ENCODE measurements at places on chromosomes 4 and X. TPM values are rescaled to one million over a fixed set of nuclear protein-coding genes. Genes with fewer than 3 reads are reported as not detected.

- no peak for DNase-seq
Measured at GRCh38 chr4:87938746-87939145, 36.8 kb upstream of the SPP1 start.

Gene CFAP99
- 1.5 TPM for polyA plus RNA-seq

Gene TIMP1
- 382 TPM for polyA plus RNA-seq

- peak; percentile 23 for DNase-seq
Measured at GRCh38 chr4:5973033-5973432, 45.2 kb downstream of the C4orf50 start.

DNA sequence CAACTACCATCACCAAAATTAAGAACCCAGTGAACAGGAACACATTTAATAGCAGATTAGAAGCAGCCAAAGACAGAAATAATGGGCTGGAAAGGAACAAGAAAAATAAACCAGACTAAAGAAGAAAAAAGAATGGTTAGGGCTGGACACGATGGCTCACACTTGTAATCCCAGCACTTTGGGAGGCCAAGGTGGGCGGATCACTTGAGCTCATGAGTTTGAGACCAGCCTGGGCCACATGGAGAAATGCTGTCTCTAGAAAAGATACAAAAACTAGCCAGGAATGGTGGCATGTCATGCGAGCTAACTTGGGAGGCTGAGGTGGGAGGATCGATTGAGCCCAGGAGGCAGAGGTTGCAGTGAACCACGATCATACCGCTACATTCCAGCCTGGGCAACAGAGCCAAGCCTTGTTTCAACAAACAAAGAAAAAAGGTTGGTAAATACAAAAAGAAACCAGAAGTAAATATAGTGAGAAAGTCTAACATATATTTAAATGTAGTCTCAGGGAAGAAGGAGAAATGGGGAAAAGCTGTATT lies 102.0 kb downstream of the AFAP1 start:
- no peak for DNase-seq

Gene MAML3
- 1.4 TPM for polyA plus RNA-seq

Gene DGKK
- 0.04 TPM for polyA plus RNA-seq

GRCh38 chr4:64718091-64718490 lies 308.8 kb upstream of the TECRL start:
- DNase-seq: no peak

DNA sequence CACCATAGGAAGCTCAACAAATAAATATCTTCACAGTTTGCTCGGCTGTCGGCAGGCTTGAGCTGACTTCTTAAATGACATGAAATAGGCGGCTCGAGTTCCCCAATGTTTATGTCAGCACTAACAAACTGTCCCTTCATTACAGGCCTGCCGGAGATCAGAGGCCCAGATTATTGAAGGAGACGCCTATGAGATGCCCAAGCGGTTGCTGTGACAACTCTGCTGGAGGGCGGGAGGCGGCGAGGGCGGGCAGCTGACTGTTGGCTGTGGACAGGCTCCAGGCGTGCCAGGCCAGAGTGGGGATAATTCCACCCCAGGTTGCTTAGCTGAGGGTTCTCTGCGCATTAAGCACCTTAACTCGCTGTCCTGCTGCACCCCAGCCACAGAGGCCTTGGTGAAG lies 39.2 kb upstream of the MSX1 start:
- peak; percentile 73 for DNase-seq

DNA sequence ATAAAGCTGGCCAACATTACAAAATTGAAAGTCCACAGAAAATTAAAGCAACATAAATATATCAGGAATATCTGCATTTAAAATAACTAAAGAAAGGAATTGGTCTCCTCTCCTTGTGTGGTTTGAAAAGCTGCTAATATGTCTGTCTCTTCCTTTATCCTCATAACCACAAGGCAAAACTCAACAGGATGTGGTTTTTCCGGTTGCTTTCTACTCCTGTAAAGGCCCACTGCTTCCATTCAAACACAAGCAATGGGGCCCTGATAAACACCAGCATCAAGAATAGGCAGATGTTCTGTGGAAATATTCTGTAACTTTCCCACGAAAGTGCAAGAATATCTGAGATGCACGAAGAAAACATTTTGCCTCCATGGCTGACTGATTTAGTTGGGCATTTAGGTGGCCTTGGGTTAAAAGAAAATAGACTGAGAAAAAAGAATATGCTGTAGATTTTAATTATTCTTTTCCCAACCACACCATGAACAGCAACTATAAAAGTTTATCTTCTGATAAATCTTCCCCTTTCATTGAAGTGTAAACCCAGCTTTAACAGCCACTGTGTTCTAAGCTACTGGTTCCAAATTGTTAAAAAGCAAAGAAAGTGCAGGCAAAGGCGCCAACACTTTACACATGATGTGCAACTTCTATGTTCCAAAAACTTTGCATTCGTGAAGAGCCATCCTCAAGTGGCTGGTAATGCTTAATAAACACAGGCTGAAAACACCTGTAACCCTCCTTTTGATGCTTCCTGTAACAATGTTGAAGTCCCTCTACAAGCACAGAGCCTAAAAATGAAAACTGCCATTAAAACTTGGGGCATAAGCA lies 50.5 kb upstream of the NDST3 start:
- DNase-seq: no peak

Gene GPRASP1
- 4.8 TPM for polyA plus RNA-seq

GRCh38 chrX:42385730-42386129 lies 392.2 kb downstream of the PPP1R2C start:
- no peak for DNase-seq

DNA sequence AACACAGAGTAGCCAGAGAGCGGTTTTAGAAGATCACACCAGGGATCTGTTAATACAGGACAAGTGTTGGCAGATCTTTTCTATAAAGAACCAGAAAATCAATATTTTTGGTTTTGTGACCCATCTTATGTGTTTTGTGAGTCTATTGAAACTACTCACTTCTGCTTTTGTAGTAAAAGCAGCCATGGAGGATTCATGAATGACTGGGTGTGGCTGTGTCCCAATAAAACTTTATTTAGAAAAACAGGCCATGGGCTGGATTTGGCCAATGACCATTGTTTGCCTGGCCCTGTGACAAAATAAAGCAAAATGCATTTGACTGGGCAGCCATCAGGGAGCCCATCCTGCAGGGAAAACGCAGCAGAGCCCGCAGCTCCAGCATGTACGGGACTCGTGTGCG lies 99.9 kb upstream of the ADRA2C start:
- no peak for DNase-seq

Gene ANOS1
- polyA plus RNA-seq: 0.69 TPM

- DNase-seq: peak; percentile 17
Measured at GRCh38 chr4:7200801-7201200, 8.5 kb downstream of the SORCS2 start.

Gene IQSEC2
- polyA plus RNA-seq: 56.2 TPM

DNA sequence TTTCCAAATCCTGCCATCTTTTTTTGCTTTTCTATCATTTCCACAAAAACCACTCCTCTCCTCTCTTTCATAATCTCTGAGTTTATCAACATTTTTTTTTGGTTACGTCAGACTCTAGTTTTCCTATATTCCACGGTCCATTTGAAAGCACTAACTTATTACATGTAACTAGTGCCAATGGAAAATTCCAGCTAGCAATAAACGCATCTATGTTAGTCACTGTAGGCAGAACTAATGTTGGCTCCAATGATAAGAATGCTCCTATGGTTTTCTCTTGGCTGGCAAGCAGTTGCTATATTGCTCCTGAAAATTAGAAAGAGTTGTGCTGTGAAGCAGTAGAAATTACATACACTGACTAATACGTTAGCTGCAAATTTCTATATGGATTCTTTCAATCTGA lies 634.6 kb upstream of the FTHL17 start:
- no peak for DNase-seq

- DNase-seq: no peak
Measured at GRCh38 chrX:75273483-75273882, 402 bp upstream of the UPRT start.

DNA sequence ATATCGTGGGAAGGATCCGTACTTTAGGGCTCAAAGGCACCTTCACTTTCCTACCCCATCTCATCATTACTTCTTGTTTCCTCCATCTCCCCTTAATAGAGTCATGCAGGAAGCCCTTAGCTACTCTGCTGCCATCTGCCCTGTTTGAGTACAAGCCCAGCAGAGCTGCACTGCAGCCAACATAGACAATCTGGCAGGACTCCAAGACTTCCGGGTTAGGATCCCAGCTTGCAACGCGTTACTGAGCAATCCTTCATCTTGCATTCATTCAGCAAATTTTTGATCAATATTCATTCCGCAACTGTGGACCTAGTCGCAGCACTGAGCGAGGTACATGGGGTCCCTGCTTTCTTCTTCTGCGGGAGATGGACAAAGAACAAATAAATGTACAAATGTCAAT lies 344.9 kb downstream of the BCOR start:
- no peak for DNase-seq

DNA sequence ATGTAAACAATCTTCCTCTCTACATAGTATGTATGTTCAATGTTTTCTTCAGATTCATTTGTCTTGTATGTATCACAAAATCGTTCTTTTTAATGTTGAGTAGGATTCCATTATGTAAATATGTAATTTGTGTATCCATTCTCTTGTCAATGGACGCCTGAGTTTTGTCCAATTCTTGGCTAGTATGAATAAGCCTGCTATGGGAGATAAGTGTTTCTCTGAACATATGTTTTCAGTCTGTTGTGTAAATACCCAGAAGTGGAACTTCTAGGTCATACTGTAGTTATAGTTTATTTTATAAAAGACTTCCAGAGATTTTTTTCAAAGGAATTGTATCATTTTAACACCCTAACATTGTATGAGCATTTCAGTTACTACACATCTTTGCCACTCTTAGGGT lies 2.8 kb downstream of the SMIM31 start:
- DNase-seq: no peak

Gene CT45A5
- polyA plus RNA-seq: not detected

Gene ADH1A
- polyA plus RNA-seq: not detected

DNA sequence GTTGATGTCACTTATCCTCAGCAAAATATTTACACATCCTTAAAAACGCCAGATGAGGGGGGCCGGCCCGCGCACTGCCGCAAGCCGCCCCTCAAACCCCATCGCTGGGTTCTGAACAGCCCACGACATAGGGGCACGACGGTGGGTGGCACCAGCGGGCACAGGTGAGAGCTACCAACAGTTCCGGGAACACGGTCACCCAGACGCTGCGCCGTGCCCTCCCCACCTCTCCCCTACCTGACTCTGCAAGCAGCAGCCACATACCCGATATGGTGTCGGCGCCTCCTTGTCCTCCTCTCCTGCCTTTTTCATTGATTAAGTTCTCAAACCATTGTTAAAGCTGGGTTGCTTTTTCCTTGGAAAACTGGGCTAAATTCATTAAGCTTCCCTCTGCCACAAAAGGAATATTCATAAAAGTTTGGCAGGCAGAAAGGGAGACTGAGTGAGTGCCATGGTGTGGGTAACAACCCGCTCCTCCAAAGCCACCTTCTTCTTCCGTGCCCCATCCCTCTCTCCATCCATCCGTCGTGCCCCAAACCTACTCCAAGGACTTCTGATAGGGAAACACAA lies 1.4 kb downstream of the RAI2 start:
- DNase-seq: peak; percentile 45

Gene RS1
- not detected for polyA plus RNA-seq

Gene TSPAN6
- 60.1 TPM for polyA plus RNA-seq

Gene LANCL3
- 0.30 TPM for polyA plus RNA-seq

GRCh38 chr4:125315576-125316400 lies 1.0 kb downstream of the FAT4 start:
- DNase-seq: peak; percentile 75

Gene NPY2R
- polyA plus RNA-seq: not detected

DNA sequence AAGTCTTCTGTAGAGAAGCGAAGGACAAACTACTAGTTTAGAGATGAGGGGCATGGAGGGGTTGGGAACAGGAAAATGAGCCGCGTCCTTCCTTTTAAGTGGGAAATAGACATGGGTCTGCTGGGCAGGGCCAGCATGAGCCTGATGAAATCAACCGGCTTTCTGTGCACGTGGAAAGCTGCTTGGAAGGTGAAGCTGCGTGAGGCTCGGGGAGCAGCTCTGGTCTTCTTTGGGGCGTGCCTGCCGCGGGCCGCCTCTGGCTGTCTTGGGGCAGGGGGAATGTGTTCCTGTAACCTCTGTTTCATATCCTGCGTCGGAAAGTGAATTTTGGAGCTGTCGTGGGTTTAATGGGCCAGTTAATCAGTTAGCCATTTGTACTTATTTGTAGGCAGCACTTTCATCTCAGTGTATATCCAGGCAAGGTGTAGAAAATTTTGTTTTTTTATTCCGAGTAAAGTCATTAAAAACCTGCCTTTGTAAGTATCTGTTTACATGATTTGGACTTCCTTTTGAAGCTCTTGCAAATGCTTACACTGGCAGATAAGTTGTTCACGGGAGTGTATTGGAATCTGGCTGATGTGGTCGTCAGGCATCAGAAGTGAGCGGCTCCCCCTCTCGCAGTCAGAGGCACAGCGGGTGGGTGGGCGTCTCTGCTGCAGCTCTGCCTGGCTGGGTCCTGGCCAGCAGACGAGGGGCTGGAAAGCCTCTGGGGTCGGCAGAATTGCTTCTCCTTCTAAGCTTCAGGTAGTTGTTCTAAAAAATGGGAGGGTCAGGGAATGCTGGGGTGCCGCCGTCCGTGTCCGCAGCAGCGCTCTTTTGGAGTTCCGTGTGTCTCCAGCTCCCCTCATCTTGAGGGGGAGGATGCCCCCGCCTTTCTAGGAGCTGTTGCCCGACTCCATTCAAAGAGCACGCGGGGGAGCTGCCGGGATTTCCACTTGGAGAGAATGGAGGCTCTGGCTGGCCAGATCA lies 70.5 kb upstream of the HGFAC start:
- DNase-seq: peak; percentile 75

DNA sequence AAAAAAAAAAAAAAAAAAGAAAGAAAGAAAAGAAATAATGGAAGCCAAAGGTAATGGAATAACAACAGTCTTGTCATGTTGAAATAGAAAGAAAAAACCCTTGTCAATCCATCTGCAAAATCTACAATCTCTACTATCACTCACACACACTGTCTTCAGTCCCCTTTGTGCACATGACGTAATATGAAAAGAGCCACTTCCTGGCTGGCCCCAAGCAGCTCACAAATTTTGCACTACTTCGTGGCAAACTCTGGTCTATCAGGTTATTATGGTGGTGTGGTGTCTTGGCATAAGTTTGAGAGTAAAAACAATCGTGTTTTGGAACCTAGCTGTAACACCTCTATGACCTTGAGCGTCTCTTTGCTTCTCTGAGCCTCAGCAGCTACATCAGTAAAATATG lies 8.3 kb upstream of the AFAP1 start:
- no peak for DNase-seq

Gene CC2D2A
- polyA plus RNA-seq: 51.2 TPM

Gene EXOC1L
- not detected for polyA plus RNA-seq

Gene MAP9
- 6.2 TPM for polyA plus RNA-seq

Gene LNX1
- polyA plus RNA-seq: 10.2 TPM

DNA sequence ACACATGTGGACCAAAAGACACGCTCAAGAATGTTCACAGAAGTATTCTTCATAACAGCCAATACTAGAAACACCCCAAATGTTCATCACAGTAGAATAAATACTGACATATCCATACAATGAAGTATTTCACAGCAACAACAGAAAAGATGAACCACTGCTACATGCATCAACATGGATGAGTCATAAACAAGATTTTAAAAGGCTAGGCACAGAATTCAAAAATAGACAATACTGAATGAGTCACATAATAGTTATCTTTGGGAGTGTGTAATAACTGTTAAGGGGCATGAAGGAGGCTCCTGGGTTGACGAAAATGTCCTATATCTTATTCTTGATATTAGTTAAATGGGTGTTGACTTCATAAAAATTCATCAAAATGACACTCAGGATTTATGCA lies 43.5 kb downstream of the CLOCK start:
- no peak for DNase-seq

GRCh38 chr4:22414833-22415232 lies 101.0 kb downstream of the ADGRA3 start:
- no peak for DNase-seq
